ENCODE measurements at places on chromosomes 1 and 21.

DNA sequence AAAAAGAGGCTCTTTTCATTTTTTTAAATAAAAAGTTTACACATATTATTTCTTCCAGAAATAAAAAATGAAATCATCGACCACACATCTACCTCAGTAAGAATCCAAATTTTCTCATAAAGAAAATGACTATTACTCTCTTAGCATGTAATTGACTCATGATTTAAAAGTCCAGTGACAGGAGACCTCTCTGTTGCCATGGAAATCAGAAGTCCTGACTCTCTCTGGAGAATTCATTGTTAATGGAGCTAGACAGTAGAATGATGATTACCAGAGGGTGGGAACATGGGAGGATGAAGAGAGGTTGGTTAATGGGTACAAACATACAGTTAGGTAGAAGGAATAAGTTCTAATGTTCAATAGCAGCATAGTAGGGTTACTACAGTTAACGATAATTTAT is 5.0 kb upstream of the CLCA4 start:
- ATAC-seq, result no peak

DNA sequence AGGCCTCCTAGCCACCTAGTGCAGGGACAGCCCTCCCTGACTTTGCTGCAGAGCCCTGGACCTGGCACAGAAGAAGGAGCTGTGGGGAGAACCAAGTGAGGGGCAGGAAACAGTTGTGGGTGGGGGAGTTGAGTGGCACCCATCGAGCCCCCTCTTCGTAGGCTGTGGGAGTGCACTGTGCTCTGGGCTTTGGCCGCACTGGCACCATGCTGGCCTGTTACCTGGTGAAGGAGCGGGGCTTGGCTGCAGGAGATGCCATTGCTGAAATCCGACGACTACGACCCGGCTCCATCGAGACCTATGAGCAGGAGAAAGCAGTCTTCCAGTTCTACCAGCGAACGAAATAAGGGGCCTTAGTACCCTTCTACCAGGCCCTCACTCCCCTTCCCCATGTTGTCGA is 1.2 kb downstream of the DUSP23 start:
- no peak for ATAC-seq

- ATAC-seq, result no peak
Measured at GRCh38 chr21:19921211-19921610, 1077.0 kb upstream of the NCAM2 start.

DNA sequence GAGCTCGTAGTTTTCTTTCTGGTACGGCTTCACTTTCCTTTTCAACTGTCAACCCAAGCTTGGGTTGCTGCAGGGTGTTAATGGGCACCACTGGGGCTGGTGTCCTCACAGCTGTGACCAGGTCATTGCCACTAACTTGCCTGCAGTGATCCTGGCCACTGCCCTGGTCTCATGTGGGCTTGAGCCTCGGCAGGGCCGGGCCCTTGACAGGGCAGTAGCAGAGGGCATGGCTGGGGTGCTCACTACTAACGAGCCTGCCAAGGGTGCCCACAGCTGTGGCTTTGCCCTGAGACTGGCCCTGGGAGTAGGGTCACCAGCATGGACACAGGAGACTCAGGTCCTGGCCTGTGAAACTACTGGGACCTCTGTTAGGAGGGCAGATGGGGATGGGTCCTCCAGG is 31.5 kb upstream of the GNPAT start:
- ATAC-seq, result no peak

DNA sequence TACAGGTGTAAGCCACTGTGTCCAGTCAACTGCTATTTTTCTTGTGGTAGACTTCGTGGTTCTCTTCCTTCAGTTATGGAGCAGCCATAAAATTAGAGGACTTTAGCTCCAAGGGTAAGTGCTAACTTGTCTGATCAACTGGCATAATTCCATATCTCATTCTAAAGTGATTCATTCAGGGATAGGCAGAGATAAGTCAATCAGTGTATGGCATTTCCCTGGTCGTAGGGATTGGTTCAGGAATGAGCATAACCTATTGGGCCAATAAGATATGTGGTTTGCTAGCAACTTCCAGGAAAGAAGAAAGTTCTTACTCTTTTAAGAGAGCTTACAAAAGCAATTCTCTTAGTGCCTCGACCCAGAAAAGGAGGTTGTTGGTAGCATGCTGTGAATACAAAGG is 4.7 kb upstream of the ZSWIM5 start:
- ATAC-seq, result no peak

DNA sequence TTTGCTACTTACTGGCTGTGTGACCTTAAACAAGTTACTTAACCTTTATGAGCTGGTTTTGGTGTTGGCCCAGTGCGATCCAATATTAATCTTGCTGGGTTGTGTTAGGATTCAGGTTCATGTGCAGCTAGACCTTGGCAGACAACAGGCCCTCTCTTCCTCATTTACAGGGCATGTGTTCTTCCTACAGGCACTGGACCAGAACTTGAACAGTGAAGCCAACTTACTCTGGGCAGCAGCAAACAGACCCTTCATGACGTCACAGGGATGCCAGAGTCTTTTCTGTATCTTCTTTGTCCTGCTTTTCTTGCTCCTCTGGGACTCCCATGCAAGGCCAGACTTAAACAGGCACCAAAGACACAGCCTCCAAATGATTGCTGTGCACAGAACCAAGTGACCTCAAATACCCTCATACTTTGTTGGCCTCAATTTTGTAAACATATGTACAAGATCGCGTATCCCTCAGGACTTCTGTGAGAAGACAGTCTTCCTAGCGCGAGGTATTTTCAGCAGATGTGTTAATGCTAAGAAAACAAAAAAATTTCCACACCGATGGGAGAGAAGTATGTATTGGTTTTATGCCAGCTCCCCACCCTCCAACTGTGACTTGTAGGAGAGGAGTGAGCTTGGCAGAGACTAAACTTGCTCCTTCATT is 73.7 kb downstream of the URB2 start:
- no peak for ATAC-seq

DNA sequence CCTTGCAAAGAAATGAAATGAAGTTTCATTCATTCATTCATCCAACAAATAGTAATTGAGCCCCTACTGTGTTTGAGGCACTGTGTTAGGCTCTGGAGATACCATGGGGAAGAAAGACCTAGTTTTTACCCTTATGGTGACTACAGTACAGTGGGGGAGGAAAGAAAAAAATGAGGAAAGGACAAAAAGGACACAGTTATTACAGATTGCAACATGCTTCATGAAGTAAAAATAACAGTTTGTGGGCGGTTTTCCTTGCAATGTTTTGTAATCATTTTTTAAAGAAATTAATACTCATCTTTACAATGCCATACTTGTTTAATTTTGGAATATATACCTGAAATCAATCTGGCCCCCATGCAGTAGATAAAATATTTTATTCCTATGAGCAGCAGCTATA is 120.3 kb downstream of the TM2D1 start:
- no peak for ATAC-seq
